KG1 (cell line): ENCODE measurements at places on chromosomes 12 and 14.

GRCh38 chr12:14613718-14614117 lies 46.0 kb upstream of the PLBD1 start:
- DNase-seq = no peak

GRCh38 chr14:92690171-92691011 lies 58.0 kb downstream of the LGMN start:
- no peak for DNase-seq

DNA sequence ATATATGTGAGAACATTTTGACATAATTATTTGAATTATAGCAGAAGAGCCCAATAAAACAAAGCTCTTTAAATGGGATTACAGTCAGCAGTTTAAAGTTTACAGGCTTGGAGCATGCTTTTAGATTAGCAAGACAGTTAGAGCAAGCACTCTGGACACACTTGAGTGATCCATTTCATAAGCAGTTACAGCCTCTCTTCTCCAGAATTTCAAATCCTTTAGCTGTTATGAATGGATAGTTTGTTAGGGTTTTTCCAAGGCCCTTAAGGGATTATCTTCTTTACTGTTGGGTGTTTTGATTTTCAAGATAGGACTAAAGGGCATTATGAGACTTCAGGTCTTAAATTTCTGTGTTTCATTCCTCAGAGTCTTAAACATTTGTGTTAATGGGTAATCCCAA lies 36.3 kb downstream of the BEST3 start:
- no peak for DNase-seq

- peak; percentile 23 for DNase-seq
Observed at GRCh38 chr12:12349711-12350665, at the start of gene MANSC1. MANSC1 (minus strand) TSS chr12:12350242; CDS start chr12:12343314, 6,928 bp downstream.

DNA sequence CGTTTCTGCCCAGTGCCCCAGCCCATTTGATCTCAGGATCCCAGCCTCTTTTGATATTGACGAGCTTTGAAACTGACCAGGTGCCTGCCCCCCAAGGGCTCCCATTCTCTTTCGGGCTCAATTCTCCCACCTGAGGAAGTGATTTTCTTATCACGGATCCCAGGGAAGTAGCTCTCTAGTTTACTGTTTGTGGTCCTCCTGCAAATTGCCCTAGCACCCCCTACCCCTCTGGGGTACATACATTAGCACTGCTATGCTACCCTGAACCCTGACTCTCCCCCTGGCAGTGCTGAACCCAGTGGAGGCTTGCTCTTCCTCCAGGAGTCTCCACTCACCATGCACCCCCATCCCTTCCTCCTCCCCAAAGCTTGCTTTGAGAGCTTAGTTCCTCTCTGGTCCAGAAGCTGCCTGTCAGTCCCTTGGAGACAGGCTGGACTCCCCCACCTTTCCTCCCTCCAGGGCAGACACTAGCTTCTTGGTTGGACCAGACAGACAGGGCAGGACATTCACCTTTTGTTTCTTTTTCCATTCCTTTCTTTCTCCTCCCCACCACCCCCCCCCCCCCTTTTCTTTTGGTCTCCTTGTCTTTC lies 4.4 kb upstream of the TBX3 start:
- no peak for DNase-seq

- no peak for DNase-seq
Observed at GRCh38 chr12:124532331-124532750, 35.1 kb downstream of the NCOR2 start.

- no peak for DNase-seq
Observed at GRCh38 chr14:61621444-61621843, 73.9 kb upstream of the HIF1A start.

GRCh38 chr14:95075789-95076188 lies 81.5 kb downstream of the DICER1 start:
- no peak for DNase-seq

- no peak for DNase-seq
Observed at GRCh38 chr14:58119381-58119780, 32.6 kb downstream of the ARMH4 start.

DNA sequence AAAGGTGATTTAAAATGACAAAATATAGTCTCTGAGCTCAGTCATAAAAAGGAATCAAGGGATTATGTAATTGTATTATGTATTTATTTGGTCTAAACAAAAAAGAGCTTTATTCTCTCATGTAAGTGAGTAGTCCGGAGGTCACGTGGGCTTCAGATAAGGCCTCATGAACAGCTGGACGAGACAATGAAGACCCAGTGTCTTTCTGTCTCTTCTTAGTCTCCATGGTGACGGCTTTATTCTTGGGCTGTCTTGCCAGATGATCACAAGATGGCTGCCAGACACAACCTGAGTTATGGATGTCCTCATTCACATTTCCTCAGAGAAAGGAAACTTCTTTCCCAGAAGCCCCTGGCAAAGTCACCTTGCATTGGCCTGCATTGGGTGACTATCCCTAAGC lies 98.6 kb downstream of the ARF6 start:
- DNase-seq = no peak

DNA sequence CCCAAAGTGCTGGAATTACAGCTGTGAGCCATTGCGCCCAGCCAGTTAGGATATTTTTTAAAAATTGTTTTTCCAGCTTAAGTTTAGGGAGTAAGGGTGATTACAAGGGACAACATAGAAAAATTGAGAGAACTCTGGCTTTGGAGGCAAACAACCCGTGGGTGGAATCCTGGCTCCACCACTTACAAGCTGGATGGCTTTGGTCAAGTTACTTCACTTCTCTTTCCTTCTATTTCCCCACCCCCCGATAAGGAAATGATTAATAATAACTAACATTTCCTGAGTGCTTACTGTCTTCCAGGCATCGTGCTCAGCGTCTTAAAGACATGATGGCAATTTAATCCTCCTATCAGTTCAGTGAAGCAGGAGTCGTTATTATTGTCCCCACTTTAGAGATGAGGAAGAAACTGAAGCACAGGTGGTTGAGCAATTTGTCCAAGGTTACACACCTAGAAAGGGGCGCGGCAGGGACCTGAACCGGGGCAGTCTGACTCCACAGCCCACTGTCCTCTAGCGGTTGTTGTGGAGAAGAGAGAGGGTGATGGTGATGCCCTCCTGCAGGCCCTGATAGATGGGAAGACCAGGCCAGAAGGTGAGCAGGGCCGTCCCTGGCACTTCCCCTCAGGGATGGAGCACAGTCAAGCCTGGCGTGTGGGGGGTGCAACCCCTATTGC lies 16.7 kb upstream of the FAIM2 start:
- DNase-seq = no peak

DNA sequence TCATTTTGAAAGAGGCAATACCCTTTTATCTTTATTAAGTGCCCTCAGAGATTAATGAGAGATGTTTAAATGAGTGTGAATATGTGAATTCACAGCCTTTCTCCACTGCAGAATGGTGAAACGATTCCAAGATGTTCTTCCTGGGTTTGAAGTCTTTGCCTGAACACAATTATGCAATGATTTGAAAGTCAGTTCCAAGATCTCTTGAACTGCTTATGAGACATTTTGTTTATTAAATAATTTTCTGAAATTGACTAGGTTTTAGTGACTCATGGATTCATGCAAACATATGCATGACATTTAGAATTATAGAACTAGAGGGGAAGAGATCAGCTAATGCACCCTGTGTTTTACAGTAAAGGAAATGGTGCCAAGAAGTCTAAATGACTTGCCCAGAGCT lies 118.1 kb upstream of the SLC38A2 start:
- no peak for DNase-seq

DNA sequence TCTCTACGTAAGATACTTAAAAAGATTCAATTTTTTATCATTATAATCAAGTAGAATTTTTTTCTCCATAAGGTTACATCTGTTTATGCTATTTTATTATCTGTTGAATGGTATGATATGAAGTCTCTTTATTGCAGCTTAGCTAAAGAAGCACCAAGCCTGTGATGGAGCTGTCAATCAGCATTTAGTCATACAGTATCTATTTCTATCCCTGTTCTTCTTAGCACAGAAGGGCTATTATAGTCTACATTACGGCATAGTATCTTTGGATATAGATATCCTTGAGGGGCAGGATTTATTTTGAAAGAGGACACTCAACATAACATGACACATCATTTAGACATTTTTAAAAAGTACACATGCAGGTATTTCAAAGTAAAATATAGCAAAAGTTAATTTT lies 277.1 kb downstream of the FOXG1 start:
- DNase-seq = no peak

DNA sequence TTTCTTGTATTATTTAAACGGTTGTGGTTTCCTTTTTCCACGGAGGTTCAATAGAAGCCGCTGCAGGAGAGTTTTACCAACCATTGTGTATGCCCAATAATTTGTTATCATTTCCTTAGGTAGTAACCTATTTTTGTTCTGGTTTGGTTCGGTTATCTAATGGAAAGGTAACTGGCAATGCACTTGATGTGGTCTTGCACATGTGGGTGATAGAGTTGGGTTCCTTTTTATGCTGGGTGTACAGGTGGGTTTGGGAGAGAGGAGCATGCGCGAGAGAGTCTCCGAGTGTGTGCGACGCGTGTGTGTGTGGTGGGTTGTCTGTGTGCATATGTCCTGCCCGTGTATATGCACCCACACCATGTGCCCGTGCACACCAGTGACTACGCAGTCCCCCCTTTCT lies 102.7 kb upstream of the FKBP4 start:
- no peak for DNase-seq

DNA sequence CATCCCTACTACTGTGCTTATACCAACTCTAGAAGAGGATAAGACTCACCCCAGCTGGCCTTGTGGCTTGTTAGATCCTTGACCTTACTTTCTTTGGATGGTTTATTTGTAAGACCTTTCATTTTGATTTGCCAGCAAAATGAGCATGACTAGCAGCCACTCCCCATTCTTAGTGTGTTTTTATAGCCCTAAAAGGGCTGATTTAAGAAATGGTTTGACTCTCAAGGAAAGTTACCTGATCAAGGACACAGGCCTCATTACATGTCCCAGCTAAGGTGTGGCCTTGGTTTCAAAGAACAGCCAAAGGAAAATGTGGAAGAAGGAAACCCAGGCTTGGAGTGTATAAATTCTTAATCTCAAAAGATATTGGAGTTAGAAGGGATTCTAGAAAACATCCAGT lies 41.4 kb downstream of the SLC17A8 start:
- no peak for DNase-seq

- DNase-seq = no peak
Observed at GRCh38 chr12:69885658-69886057, 60.6 kb downstream of the MYRFL start.

DNA sequence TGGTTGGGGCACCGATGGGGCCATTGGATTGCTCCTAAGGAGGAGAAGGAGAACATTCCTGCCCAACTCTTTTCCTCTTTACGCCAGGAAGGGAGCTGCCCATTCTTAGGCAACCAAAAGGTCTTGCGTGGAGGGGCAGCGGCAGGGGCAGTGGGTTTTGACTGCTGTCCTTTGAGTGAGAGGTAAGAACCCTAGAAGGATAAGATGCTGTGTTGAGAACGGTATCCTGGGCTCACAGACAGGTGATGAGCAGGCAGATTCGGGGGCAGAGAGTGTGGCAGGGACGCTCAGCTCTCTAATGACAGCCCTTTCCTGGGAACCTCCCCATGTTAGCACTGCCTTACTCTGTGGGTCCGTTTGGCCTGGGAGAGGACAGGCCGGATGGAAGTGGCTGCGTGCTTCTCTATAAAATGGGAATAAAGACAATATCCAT lies 13.2 kb downstream of the LRTM2 start:
- DNase-seq = no peak

DNA sequence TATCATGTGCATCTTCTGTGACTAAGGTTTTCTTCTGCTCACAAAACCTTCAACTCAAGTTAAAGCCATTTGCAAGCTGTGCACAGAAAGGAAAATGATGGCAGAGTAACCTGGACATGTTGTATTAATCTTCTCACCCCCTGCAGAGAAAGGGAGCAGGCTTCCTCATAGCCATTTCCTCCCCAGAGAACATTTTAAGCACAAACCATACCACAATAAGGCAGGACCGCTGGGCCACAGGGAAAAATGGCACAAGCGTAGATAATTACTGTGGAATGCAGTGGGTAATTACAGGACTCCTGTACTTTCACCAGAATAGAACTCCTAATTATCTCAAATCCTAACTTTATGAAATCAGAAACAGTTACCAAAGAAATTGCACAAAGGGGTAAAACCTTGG lies 215.7 kb downstream of the KIF21A start:
- no peak for DNase-seq

GRCh38 chr12:13942826-13943225 lies 38.6 kb downstream of the GRIN2B start:
- DNase-seq = no peak

GRCh38 chr12:44296624-44297197 lies 460.8 kb downstream of the TMEM117 start:
- no peak for DNase-seq

GRCh38 chr14:90839024-90839888 lies 23.0 kb upstream of the TTC7B start:
- no peak for DNase-seq

- DNase-seq = no peak
Observed at GRCh38 chr14:93939304-93940229, 12.4 kb downstream of the FAM181A start.

GRCh38 chr12:67909681-67910080 lies 79.6 kb upstream of the IFNG-AS1 start:
- no peak for DNase-seq

GRCh38 chr12:65803251-65803650 lies 21.0 kb upstream of the HMGA2 start:
- no peak for DNase-seq

- DNase-seq = no peak
Observed at GRCh38 chr12:27769142-27769673, 10.8 kb upstream of the KLHL42 start.

- no peak for DNase-seq
Observed at GRCh38 chr12:11553871-11554533, 95.5 kb upstream of the ETV6 start.

DNA sequence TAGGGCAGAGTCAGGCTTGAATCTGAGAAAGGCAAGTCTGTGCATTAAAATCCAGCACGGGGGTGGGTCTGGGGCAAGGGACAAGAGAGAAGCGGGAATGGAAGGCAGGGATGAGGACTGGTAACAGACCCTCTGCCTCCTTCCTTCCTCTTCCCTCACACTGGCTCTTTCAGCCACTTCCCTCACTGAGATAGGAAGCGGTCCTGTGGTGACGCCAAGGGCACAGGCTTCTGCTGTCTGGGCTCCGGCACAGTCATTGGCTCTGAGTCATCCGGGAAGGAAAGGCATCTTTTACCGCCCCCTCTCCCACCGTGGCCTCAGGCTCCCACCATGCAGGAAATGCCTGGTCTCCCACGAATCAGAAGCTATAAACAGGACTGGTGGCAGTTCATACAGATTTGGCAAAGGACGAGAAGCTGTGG lies 70.2 kb downstream of the ETV6 start:
- no peak for DNase-seq

DNA sequence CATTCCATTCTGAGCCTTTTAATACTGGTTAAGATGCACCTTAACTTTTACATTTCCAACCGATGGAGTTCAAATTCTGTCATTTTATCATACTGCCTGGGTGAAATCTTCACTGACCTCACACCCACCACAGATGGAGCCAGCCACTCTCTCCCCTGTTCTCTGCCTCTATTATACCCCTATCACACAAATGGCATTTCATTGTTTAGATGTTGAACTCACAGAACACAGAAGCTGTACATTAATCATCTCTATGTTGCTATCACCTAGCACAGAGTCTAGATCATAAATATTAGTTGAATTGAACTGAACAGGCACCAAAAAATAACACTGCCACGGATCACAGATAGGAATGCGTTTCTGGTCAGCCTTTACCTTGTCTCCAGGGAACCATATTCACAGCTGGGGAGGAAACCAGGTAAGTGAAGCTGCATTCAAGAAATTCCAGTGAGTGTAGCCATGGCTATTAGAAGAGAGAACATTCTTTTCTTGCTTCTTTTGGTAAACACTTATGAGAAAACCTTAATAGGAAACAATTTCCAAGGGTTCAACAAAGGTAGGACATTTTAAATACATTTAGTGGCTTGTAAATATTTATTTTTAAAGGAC lies 194.9 kb upstream of the RMST start:
- no peak for DNase-seq

GRCh38 chr12:52831251-52831650 lies 2.9 kb downstream of the KRT79 start:
- no peak for DNase-seq
